NCI-H748 treated with DMSO at 0.1 percent for 48 hours (cell line): ENCODE measurements at places on chromosomes 3 and 15.

DNA sequence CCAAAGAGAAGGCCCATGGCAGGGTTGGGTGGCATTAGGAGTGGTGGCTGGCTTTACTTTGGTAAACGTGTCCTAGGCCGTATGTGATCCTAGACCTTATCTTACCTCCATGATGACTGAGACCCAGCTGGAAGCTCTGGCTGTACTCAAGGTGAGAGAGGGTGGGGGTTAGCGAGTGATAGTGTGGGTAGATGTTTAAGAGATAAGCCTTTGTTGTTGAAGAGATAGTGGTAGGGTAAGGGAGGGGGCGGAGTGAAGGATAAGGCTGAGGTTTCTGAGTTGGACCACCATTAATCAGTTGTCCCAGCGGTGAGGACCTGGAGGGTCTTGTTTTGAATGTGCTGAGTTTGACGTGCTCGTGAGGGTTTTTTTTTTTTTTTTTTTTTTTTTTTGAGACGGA is 61.5 kb upstream of the ULK4 start:
- DNase-seq = no peak

DNA sequence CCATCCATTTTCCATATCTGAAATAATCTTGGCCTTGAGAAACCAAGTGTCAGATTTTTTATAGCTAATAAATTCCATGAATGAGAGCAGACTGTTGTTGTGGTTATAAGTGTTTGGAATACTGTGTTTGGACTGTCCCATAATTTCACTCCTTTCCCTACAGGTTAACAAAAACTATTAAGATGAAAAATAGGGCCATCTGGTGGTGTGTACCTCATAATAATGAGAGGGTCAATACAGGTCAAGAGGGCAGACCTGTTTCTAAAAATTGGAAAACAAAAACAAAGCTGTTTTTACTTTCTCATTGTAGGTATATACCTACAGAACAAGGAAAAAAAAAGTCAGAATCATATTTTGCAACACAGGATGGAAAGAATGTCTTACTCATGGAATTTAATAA is 553.8 kb upstream of the SGO1 start:
- no peak for DNase-seq

DNA sequence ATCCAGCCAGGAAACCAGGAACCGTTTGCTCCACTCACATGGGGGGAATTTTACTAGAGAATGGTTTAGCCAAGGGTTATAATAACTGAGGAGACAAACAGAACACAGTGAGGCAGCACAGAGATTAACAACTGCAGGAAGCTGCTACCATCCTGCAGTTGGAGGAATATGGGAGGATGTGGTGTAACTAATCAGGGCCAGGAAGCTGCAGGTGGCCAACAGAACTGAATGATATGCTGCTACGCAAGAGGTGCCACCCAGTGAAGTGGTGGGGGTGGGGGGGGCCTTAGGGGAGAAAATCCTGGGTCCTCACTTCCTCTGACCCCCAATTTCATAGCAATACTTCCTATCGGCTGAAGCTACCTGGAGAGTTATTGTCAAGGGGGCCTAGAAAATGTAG is 306.4 kb upstream of the STT3B start:
- DNase-seq = no peak

DNA sequence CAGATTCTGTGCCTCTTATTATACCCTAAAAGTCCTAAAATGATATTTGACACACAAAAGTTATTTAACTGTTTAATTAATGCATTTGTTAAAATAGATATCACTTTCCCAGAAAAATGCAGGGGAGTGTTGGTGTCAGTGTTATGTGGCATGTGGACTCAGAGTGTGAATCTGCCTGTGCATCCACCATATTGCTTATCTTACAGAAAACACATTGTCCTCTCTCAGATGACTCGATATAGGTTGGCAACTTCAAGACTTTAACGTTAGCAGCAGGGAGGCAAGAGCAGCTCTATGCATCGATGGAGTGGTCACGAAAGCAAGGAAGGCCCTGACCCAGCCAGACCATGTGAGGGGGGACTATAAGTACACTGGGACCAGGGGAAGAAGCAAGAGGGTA is 165.4 kb upstream of the DCBLD2 start:
- DNase-seq = no peak

GRCh38 chr3:9949626-9950025 is 2.6 kb downstream of the PRRT3 start:
- no peak for DNase-seq

DNA sequence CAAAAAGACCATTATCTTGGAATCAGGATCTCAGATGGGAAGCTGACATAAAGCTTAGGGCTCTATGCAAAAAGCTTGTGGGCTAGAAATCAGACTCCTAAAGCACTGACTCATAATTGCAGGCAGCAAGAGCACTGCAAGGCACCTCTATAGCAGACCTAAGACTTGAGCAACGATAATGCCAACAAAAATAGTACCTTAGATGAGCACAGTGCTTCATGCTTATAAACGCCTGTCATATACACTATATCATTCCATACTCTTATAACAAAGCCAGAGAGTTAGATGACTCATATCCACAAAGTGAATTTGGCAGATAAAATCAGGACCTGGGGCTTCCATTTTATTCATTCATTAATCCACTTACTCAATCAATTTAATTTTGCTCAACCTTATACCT is 560.8 kb downstream of the MCTP2 start:
- DNase-seq = no peak

DNA sequence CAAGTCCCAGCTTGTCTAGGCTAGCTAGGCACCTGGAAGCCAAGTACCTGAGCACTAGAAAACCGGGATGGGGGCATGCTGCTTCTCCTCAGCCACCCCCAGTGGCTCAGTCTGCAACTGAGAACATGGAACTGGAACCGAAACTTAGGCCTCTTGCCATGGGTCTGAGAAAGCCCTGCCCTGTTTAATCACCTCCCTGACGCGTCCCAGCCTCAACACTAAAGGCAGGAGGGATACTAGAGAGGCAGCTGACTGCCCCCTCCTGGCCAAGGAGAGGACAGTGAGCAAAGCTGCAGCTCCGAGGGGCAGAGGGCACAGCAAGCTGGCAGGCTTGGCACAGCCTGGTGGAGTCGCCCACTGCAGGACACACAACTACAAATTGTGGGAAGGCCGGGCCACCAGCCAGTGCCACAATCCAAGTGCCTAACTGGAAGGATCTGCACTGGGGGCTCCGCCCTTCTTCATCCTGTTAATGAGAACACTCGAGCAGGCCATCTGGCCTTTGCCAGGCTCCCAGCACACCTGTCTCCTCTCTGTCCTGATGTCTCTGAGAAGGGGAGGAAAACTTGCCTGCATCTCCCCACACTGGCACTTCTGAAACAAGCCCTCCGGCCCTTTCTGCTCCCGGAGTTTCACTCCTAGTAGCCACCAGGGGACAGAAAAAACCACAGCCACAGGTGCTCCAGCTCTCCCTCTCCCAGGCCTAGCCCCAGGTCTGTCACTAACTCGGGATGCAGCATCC is 53.7 kb downstream of the BDH1 start:
- no peak for DNase-seq

GRCh38 chr15:48924528-48925393 is 39.0 kb downstream of the SHC4 start:
- no peak for DNase-seq

DNA sequence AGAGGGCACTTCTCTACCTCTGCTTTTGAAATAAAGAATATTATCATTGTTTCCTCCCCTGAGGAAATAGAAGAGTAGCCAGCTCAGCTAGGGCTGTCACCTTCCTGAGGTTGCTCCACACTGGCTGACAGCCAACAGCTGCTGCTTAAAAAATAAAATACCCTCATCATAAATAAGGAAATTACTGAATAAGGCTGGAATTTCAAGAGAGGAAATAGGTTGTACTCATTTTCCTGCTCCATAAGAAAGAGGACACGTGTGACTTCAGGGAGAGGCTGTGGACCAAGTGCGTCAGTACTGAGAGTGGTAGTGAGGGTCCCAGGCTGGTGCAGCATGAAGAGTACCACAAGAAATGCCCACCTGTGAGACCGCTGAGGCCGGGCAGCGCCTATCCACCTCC is 8.1 kb upstream of the C2CD4B start:
- no peak for DNase-seq
